ENCODE measurements at places on chromosomes 4 and X.

DNA sequence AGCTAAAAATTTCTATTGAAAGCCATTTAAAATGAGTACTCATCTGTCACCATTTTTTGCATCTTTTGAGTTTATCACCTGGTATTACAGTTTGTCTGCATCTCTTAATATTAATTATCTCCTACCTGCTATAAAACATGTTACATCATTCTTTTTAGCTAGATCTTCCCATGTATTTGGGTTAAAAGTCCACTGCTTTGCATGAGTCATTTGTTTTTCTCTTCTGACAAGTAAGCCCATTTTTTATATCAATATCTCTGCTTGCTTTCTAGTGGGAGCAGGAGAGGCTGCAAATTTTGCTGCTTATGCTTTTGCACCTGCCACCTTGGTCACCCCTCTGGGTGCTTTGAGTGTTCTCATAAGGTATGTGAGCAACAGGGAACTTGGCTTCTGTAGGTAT is 16.1 kb downstream of the NIPAL1 start:
- no peak for DNase-seq

DNA sequence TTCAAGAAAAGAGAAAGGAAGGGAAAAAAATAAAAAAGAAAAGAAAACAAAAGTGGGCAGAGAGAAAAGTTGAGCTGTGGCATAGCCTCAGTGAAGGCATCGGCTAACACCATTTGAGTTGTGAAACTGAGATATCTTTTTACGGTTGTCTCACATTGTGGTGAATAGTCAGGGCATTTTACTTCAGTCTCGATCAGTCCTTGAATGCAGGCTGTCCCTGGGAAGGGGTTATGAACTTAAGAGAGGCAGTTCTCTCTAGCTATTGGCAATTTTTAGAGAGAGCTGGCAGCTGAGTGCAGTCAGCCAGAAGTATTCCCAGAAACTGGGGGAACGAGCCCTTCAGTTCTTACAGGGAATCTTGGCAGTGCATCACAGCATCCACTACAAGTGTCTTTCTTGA is 93.5 kb upstream of the SLC6A14 start:
- DNase-seq: no peak

- no peak for DNase-seq
These were observed 528.7 kb downstream of the TMA16 start for GRCh38 chr4:164023214-164023613.

DNA sequence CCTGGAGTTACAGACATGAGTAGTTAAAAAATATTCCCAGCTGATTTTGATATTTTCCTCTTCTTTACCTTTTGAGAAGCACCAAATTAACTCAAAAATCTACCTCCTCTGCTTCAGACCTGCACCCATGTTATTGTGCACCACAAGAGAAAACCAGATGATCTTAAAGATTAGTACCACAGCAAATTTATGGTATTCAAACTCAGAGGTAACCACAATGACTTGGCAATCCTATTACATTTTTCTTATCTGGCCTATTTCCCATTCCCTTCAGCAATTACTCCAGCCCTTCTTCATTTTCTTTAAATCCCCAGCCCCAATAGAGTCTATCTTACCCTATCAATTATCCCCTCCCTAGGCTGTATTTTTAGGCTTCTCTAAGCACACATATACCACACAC is 535.1 kb downstream of the FAT4 start:
- no peak for DNase-seq

DNA sequence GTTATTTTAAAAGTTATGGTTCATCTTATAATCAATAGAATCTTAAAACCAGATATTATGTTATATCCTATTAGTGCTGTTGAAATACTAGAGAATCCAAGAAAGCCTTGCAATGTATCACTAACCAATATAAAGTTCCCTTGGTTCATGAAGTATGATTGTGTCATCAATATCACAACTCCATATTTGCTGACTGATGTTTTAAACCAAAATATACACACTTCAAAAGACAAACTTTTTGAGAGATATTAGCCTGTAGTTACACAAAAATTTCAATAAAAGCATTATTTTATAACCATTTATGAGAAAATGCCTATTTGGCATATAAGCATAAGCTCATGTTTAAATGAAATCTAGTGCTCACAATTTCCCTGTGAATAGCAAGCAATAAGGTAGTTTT is 198.6 kb downstream of the CENPC start:
- DNase-seq: no peak
